ENCODE measurements at places on chromosomes 1 and 21. TPM values are rescaled to one million over a fixed set of nuclear protein-coding genes. Genes with fewer than 3 reads are reported as not detected.

- H3K4me3 ChIP-seq, result no peak overlapping the region
- H3K27me3 ChIP-seq, result no peaks in the 10 kb centered on the region
- H3K27ac ChIP-seq, result no peak overlapping the region
- H3K4me1 ChIP-seq, result no peaks in the 10 kb centered on the region
- no peak for DNase-seq
Measured at GRCh38 chr1:7006996-7007871, 222.0 kb downstream of the CAMTA1 start.

DNA sequence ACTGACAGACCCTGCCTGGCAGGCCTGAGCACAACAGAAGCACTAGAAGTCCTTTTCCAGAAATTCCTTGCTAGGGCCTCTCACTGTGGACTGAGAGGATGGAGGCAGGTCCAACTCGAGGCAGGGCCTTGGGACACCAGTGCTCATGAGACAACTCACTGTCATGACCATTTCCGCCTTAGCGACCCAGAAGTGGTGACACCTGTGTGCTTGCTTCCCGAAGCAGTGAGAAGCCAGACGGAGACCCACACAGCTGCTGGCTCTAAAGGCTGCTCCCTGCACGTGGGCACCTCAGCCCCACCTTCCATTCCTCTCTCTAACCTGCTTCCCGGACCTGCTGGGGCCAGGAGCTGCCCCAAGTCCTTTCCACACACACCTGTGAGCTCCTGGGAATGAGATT, 33.0 kb downstream of the KCNC4 start:
- H3K27me3 ChIP-seq, result no peaks in the 10 kb centered on the region
- no peak overlapping the region for H3K27ac ChIP-seq
- H3K36me3 ChIP-seq, result no peaks in the 10 kb centered on the region
- no peaks in the 10 kb centered on the region for H3K4me1 ChIP-seq
- no peak for DNase-seq

- no peak for DNase-seq
- no peak overlapping the region for H3K4me3 ChIP-seq
- H3K4me1 ChIP-seq, result peaks cover 10% of the 10 kb centered on the region
- no peak overlapping the region for H3K27ac ChIP-seq
- H3K27me3 ChIP-seq, result no peaks in the 10 kb centered on the region
Measured at GRCh38 chr1:67051196-67051595, 2.8 kb downstream of the SLC35D1 start.

Gene S100A12
- not detected for total RNA-seq

- DNase-seq, result no peak
- no peak overlapping the region for H3K4me3 ChIP-seq
- H3K36me3 ChIP-seq, result no peaks in the 10 kb centered on the region
Measured at GRCh38 chr1:247966532-247967204, 1.6 kb downstream of the OR2AK2 start.

- no peak overlapping the region for H3K27ac ChIP-seq
- no peaks in the 10 kb centered on the region for H3K36me3 ChIP-seq
- no peaks in the 10 kb centered on the region for H3K27me3 ChIP-seq
Measured at GRCh38 chr1:230303822-230304221, 122.3 kb downstream of the PGBD5 start.

DNA sequence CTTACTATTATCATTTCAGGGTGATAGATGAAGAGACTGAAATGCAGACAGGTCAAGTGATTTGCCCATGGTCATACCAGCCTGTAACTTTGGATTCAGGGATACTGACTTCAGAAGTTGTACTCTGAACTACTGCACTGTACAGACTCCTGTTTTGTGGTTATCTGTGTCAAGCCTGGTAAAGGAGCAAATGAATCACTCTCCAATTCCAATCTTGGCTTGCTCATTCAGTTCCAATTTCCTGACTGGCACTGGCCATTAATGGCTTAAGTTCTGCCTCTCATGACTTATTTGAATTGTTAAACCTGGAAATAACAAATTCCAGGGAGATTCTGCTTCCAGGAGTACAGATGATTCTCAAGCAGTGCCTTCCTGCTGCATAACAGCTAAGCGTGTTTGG, 45.4 kb upstream of the PLD5 start:
- no peaks in the 10 kb centered on the region for H3K36me3 ChIP-seq
- no peaks in the 10 kb centered on the region for H3K4me1 ChIP-seq
- no peak overlapping the region for H3K4me3 ChIP-seq
- H3K27me3 ChIP-seq, result peaks cover 2% of the 10 kb centered on the region
- no peak for DNase-seq

GRCh38 chr21:16308269-16308668, 578.5 kb downstream of the USP25 start:
- no peak overlapping the region for H3K27ac ChIP-seq
- H3K4me3 ChIP-seq, result no peak overlapping the region
- no peaks in the 10 kb centered on the region for H3K36me3 ChIP-seq
- no peak for DNase-seq
- no peaks in the 10 kb centered on the region for H3K4me1 ChIP-seq

Gene LIN9
- total RNA-seq, result 1.6 TPM

GRCh38 chr1:243959998-243960397, 91.1 kb upstream of the ZBTB18 start:
- H3K27me3 ChIP-seq, result peaks cover 5% of the 10 kb centered on the region
- H3K36me3 ChIP-seq, result no peaks in the 10 kb centered on the region
- no peaks in the 10 kb centered on the region for H3K4me1 ChIP-seq
- H3K27ac ChIP-seq, result no peak overlapping the region
- no peak overlapping the region for H3K4me3 ChIP-seq
- DNase-seq, result no peak

DNA sequence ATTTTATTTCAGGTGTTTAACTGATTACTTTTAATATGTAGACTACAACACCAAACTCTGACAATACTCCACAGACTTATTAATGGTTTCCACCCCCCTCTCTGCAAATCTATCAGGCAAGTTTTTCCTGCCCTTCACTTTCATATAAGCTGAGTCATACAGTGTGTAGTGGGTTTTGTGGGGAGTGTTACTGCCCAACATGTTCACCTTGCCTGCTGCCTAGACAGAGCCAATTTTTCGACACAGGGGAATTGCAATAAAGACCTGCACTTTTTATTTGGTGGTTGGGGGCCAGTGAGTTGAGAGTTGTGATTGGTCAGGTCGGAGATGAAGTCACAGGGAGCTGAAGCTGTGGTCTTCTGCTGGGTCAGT, 119.7 kb downstream of the PPIAL4G start:
- H3K27me3 ChIP-seq, result no peaks in the 10 kb centered on the region
- H3K4me1 ChIP-seq, result peaks cover 21% of the 10 kb centered on the region
- no peak for DNase-seq

- H3K27ac ChIP-seq, result no peak overlapping the region
- H3K27me3 ChIP-seq, result peaks cover 10% of the 10 kb centered on the region
Measured at GRCh38 chr1:98660940-98661543, 479 bp upstream of the SNX7 start.

DNA sequence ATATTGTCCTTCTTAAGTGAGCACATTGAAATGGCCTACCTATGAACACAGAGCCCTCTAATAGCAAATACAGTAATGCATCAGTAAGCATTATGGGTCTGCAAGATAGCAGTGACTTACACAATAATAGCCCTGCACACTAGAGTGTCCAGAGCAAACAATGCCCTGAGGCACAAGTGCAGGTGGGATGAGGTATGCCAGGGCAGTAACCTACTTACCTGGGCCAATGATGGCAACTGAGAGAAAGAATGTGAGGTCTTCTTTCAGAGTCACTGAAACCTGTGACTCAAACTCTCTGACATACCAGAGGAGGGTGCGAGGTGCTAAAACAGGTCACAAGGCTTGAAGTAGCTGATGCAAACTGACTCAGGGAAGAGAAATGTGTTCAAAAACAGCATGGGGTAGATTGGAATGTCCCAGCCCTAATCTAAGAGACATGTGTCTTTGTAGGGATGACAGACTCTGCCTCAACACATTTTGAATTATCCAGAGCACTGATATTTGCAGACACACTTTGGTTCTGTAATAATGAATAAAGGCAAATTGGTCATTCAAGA, 168.5 kb upstream of the RUNX1 start:
- H3K4me3 ChIP-seq, result no peak overlapping the region
- no peak for DNase-seq
- no peak overlapping the region for H3K27ac ChIP-seq
- H3K27me3 ChIP-seq, result no peaks in the 10 kb centered on the region
- H3K4me1 ChIP-seq, result peaks cover 5% of the 10 kb centered on the region
- no peaks in the 10 kb centered on the region for H3K36me3 ChIP-seq

GRCh38 chr1:183911285-183911684, 106.4 kb downstream of the RGL1 start:
- no peaks in the 10 kb centered on the region for H3K27me3 ChIP-seq
- no peak overlapping the region for H3K4me3 ChIP-seq
- no peaks in the 10 kb centered on the region for H3K36me3 ChIP-seq
- DNase-seq, result no peak
- H3K4me1 ChIP-seq, result peaks cover 8% of the 10 kb centered on the region

Data from T-cell (primary cell).